ENCODE measurements at places on chromosomes 1 and 21.

DNA sequence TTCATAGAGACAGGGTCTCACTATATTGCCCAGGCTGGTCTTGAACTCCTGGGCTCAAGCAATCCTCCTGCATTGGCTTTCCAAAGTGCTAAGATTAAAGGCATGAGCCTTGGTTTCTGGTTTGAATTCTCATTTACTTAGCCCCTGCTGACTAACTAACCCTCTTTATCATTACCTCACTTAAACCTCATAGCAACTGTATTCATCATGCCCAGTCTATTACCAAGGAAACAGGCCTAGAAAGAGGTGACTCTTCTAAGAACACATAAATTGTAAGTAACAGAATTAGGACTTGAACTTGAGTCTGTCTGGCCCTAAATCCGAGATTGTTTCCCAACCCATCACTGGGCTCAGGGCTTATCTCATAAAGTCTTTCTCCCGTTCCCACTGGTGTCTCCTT lies 44.2 kb downstream of the TMEM53 start:
- DNase-seq, result no peak

DNA sequence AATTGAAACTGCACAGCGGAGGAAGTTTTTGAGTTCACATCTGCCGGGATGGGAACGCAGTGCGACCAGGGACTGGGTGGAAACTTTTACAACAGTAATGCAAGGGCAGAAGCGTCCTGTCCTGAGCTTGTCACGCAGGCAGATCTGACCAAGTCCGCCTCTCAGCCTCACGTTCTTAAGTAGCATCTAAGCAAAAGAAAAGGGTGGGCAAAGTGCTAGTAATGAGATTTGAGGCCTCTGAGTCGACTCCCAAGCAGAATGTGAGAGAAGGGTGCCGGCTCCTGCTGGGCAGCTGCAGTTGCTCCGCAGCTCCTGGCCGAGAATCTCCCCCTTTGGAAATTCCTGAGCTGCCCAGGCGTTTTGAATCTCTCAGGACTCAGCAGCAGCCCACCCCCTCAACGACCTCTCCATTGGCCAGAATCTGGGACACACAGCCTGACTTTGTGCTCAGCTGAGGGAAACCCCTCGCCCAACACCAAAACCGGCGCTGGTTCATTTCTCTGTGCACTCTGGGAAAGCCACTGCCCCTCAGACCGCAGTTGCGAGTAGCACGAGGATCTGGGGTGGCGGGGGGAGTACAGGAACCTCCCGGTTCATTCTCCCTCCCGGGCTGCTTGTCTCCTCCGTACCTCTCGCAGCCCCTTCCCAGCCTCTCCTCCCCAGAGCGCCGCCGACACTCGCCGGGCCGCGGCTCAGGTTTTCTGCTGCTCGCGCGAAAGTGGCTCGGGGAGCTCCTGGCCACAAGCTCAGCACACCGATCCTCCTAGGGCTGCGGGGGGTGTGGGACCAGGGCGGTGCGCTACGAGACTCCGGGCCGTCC lies 913 bp upstream of the S1PR1 start:
- DNase-seq, result no peak

DNA sequence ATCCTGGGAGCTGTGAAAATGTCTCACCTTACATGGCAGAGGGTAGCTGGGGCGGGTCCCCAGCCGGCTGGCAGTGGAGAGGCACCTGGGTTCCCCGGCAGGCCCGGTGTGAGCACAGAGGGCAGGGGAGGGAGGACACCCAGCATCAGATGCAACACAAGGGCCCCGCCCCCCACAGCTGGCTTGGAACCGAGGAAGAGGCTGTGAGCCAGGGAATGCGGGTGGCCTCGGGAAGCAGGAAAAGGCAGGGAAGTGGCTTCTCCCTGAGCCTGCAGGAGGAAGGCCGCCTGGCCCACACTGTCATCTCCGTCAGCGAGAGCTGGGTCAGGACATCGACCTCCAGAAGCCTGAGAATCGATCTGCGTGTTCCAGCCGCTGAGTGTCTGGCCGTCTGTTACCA lies 87.3 kb downstream of the SIK1 start:
- DNase-seq, result no peak

GRCh38 chr1:165300400-165300903 lies 56.1 kb downstream of the LMX1A start:
- DNase-seq, result no peak

GRCh38 chr1:222653178-222653827 lies 35.4 kb downstream of the MIA3 start:
- DNase-seq, result no peak

All from HS-5 (cell line).